CD4-positive, alpha-beta T cell treated with Interleukin-12 subunit alpha and Interleukin-12 subunit beta, for 1 hour (primary cell): ENCODE measurements at places on chromosomes 12 and 14.

DNA sequence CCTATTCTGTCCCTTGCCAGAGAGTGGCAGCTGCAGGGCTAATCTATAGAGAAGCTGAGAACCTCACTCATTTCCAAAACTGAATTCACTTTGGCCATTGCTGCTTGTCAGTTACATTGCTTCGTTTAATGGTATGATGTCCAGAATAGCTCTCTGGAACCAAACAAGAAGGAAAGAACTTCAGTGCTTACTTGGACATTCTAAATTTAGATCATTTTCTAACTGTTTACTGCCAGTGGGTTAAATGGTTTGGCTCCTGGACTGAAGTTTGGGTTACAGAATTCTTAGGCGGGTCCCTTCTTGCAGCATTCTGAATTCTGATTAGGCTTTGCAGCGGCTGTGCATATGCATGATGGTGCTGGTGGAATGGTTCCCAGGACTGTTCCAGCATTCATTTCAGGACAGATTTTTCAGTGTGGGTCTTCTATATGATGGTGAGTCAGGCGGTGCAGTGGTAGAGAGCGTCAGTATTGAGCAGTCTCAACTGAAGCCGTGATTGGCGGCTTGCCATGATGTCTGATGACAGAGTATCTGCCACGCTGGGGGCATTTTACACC is 148.7 kb downstream of the DYRK2 start:
- no peak for DNase-seq

DNA sequence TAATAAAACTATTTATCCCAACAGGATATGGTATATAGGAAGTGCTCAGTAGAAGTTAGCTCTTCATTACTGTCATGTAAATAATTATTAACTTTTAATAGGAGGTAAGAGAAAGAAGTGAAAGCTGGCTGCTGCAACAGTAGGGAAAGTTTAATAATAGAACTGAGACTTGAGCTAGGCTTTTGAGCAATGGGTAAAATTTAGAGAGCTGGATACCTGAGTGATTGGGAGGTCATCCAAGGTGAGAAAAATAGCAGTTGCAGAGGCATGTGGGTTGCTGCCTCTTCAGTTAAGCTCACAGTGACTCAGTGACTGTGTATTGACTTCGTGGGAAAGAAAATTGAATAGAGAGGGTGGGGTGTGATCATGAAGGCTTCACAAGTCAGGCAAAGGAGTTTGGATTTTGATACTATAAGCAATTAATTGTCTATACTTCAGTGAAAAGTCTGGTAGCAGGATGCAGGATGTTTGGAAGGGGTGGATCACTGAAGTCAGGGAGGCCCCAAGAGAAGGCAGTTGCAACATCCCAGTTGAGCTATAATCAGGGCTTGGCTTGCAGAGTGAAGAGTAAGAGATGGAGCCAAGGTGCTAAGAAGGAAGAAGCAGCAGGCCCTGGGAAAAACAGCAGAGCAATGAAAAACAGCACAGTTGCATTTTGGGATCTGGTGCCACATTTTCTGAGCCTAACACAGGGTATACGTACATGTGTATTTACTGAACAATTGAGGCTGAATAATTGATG is 172.0 kb upstream of the FRMD6 start:
- DNase-seq, result no peak

DNA sequence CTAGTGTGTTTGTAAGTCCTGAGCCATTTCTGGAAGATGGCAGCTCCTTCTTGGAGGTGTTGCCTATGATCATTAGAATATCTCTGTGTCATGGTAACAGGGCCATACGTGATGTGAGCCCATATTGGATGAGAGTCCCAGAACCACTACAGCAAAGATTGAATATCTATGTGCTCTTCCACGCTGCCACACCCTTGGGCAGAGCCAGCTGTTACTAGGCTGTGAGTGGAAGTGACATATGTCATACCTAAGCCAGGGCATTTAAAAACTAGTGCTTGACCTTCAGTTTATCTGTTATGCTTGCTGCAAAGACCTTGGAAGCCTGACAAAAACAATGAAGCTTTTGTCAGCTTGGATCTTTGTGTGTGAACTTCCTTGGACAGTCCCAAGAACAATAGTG is 495.1 kb upstream of the CCDC196 start:
- no peak for DNase-seq

DNA sequence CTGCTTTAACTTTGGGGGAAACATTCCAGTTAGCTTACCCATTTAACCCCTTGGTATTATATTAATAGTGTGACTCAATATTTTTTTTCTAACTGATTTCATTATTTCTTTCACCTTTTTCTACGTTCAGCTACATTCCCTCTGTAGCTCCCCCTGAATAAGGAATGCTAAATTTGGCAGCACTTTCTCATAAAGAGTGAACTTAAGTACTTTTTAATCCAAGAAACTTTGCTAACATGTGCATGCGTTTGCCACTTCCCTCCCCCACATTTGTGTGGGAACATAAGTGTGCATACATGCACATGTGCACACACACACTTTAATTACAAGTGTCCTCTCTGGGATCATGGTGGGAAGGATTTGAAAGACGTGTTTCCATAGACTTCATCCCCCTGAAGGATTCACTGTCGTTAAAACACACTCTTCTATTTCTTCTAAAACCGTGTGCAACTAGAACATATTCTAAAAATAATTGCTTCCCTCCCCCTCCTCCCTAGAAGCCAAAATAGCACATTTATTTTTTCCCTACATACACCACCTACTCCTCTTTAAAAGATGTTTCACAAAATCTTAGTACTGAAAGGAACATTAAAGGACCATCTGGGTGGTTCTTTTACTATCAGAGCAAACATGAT is 142.6 kb downstream of the PPM1H start:
- no peak for DNase-seq

GRCh38 chr12:122207391-122207790 is 3.9 kb downstream of the B3GNT4 start:
- DNase-seq, result no peak

GRCh38 chr12:52528641-52529143 is 8.5 kb upstream of the KRT5 start:
- DNase-seq, result no peak

DNA sequence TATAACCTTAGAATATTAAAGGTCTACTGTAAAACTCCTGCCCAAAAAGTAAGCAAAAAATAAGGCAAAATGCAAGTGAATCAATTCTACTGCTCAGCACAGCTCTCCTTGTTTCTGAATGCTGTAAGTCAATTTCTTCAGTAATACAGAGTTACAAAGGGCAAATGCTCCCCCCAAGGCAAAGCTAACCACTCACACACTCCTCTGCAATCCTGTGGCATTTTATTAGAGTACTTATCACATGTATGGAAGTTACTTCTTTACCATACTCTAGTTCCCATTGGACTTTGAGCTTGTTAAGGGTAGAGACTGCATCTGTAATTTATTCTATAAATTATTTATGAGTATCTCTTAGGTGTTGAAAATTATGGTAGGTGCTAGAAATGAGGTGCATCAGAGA is 27.2 kb downstream of the SEL1L start:
- DNase-seq, result no peak

- no peak for DNase-seq
Observed at GRCh38 chr12:56014205-56014604, 6.6 kb upstream of the IKZF4 start.

- no peak for DNase-seq
Observed at GRCh38 chr12:114479831-114480230, 73.9 kb upstream of the TBX5 start.

DNA sequence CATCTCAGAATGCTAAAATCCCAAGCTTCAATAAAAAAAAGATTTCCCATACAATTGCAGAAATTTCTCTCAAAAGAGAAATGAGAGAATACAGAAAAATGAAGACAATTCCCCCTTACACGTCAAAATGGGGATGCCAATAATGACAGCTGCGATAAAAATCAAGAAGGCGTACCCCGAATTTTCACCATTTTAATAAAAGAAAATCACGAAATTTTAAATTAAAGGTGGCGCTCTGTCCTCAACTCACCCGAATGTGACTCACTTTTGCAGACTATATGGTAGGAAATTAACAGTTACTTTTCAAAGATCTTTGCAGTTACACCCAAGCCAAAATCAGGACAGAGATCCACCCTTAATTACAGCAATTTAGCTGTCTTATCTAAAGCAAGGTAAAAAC is 2.1 kb downstream of the ATP2B1 start:
- peak; percentile 20 for DNase-seq

DNA sequence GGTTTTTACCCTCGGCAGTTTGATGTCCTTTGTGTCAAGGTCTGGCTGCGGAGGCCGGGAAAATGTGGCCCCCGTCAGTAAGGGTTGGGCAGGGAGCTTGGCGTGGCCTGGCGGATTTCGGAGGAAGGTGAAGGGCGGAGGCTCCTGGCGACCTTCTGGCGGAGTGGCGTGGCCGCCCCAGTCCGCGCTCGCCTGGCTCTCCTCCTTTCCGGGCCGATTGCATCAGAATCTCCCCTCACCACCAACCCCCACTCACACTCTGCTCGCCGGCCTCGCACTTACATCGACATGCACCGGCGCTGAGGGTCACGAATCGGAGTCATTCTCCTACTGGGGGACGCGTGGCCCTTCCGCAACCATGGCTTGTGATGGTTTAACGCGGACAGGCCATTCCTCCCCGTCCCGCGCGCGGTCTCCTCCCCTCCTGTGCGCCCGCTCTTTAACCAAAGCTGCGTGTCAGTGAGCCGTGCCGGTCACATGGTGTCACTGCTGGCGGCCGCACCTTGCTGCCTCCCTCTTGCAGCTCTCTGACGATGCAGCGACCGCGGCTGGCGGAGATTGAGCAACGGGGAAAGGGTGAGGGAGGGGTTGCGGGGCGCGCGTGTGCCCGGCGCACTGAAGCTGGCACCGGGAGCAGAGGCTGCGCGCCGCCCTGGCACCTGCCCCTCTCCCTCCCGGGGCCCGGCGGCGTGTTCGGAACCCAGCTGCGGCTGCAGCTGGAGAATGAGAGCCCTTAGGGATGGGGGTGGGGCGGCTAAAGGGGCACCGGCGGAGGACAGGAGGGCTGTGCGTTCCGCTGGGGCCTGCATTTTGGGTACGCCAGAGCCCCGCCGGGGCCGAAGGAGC is at the start of gene SLC38A1:
TSS of gene SLC38A1 (minus strand) at position 461 of the 846 bp plus-strand sequence. CDS start 29,243 bp downstream, outside the sequence.
- DNase-seq, result peak; percentile 89

- no peak for DNase-seq
Observed at GRCh38 chr14:23941230-23941629, 12.3 kb upstream of the DHRS4 start.

DNA sequence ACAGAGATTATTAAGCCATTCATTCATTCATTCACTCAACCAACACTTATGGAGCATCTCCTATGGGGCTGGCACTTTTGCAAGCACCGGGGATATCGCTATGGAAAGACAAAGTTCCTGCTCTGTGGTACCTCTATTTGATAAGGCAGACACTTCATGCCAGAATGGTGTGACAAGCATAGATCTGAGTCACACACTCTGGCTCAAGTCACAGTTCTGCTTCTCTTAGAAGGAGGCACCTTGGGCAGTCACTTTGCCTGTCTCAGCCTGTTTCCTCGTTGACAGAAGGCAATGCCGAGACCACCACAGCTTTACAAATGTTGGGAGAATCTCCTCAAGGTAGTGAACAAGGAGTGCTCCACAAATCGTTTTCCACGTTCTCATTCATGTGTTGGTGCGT is 205.2 kb downstream of the SLC41A2 start:
- DNase-seq, result no peak

GRCh38 chr12:124295431-124296058 is 652 bp downstream of the RFLNA start:
- DNase-seq, result no peak

- DNase-seq, result no peak
Observed at GRCh38 chr12:124683152-124684124, 116.0 kb upstream of the NCOR2 start.

GRCh38 chr14:59026081-59026480 is 162.4 kb upstream of the DAAM1 start:
- DNase-seq, result no peak

GRCh38 chr14:63543826-63544406 is 739 bp upstream of the PPP2R5E start:
- no peak for DNase-seq

DNA sequence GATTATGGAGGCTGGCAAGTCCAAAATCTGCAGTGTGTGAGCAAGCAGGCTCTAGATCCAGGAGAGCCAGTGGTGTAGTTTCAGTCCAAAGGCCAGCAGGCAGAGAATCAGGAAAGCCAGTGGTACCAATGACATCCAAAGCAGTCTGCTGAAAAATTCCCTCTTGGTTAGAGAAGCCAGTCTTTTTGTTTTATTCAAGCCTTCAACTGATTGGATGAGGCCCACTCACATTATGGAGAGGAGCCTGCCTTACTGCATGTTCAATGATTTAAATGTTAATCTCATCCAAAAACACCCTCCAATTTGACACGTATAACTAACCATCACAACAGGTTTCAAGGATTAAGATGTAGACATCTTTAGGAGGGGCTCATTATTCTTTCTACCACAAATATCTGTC is 49.5 kb upstream of the ZDHHC17 start:
- DNase-seq, result no peak

- DNase-seq, result no peak
Observed at GRCh38 chr12:93714382-93714781, 37.2 kb downstream of the CRADD start.

DNA sequence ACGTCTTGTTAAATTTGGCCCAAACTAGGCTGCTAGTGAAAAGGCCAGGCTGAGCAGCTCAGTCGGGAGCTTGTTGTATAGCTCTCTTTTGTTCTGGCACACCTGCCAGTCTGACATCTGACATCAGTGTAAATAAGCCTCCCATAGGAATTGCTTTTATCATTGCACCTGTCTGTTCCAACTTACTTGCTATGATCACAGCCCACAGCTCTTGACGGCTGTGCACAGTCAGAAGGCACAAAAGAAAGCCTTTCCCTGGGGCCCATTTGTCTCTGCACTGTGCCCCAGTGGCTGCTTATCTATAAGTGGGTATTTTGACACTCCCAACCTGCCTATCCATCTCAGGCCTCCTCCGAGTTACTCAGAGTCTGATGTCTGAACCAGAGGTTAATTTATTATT is 324.5 kb downstream of the NUAK1 start:
- DNase-seq, result no peak

- DNase-seq, result no peak
Observed at GRCh38 chr12:97223419-97223818, 239.2 kb upstream of the RMST start.

- DNase-seq, result no peak
Observed at GRCh38 chr12:88305254-88305890, 163.3 kb downstream of the TMTC3 start.

GRCh38 chr12:45439039-45439438 is 223.1 kb downstream of the ANO6 start:
- no peak for DNase-seq

DNA sequence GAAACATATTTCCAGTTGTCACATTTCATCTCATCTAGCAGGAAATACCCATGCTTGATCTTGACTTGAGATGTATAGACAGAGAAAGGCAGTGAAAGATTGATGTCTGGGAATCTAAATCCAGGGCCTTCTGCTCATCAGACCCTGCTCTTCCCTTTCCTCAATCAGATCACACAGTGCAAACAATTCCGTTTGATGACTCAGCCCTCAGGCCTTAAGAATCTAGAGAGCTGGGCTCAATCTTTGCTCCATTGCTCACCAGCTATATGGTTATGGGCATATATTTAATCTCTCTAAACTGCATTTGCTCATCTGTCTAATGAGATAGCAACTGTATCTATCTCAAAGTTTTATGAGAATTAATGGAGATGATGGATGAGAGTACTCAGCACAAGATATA is 201.8 kb upstream of the CCDC196 start:
- DNase-seq, result no peak
